ENCODE measurements at places on chromosomes 16 and 17. TPM values are rescaled to one million over a fixed set of nuclear protein-coding genes. Genes with fewer than 3 reads are reported as not detected.

GRCh38 chr17:28746611-28747050 lies 2.8 kb downstream of the TRAF4 start:
- peak overlapping the region; percentile 15 for H3K4me3 ChIP-seq
- peaks cover 51% of the 10 kb centered on the region for H3K36me3 ChIP-seq
- DNase-seq = peak; percentile 87
- no peaks in the 10 kb centered on the region for H3K27me3 ChIP-seq
- peaks cover 60% of the 10 kb centered on the region for H3K4me1 ChIP-seq

GRCh38 chr17:43578699-43579565 lies 32.8 kb upstream of the ETV4 start:
- H3K27me3 ChIP-seq = peaks cover 5% of the 10 kb centered on the region
- no peaks in the 10 kb centered on the region for H3K36me3 ChIP-seq
- H3K27ac ChIP-seq = peak overlapping the region; percentile 76
- peaks cover 36% of the 10 kb centered on the region for H3K4me1 ChIP-seq
- H3K4me3 ChIP-seq = no peak overlapping the region
- DNase-seq = peak; percentile 67

DNA sequence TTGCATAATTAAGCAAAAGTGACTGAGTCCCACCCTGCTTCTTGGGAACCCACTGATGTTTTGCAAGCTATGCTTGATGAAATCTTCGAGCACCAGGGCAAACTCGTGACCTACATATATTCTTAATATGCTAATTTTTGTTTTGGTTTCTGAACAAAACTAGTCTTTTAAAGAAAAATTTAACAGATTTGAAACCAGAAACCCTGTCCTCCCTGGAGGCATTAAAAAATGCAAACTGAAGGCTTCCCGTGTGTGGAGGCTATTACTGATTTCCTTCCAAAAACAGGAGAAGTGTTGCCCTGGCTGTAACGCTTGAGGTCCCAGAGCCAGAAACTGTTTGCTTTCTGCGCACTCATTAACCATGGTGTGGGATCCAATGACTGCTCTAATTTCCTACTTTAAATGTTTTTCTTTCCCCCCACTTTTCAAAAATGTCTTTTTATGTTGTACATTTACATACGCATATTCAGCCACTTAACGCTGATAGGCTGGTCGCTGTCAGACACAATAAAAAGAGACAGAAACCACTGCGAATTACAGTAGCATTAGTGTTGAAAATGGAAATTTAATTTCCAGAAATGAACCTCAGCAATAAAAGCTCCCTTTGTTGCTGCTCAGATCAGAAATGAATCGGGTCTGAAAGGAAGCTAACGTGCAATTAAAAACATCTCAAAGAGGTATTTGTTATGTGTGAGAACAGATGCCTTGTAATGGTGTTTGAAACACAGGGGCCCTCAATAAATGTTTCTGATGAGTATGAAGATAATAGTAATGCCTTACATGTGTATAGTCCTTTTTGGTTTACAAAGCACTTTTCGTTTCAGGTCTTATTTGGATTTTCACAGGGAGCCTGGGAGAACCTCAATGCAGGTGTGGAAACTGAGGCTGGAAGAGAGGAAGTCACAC lies 39.9 kb upstream of the IRX6 start:
- peaks cover 3% of the 10 kb centered on the region for H3K27me3 ChIP-seq
- peak; percentile 9 for DNase-seq
- H3K27ac ChIP-seq = no peak overlapping the region
- no peak overlapping the region for H3K4me3 ChIP-seq
- no peaks in the 10 kb centered on the region for H3K36me3 ChIP-seq
- no peaks in the 10 kb centered on the region for H3K4me1 ChIP-seq

DNA sequence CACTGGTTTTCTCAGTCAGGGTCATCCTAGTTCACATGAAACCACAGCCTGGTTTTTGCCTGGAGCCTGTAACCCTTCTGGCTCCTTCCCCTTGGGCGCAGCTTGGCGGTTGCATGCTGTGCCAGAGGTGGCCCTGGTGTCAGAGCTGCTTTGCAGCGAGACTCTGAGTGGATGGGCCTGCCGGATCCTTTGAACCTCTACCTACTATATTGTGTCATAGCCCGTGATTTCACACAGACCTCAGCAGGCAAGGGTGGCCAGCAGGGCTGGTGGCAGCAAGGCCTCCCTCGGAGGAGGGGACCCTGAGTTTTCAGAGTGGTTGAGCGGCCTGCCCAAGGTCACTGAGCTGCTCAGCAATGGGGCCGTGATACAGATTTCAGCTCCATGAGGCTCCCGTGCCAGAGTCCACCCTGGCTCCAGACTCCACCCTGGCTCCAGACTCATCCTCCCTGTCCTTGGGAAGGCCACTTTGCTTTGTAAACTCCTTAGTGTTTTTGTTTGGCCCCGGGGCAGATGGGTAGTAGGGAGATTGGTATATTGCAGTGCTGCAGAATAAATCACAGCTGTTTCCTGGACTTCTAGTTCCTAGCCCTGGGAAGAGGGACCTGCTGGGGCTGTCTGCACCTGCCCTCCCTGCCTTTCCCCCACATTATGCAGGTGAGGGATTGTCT lies 9.7 kb downstream of the MPRIP start:
- DNase-seq = no peak
- no peaks in the 10 kb centered on the region for H3K27me3 ChIP-seq
- peaks cover 9% of the 10 kb centered on the region for H3K36me3 ChIP-seq
- no peak overlapping the region for H3K27ac ChIP-seq
- H3K4me3 ChIP-seq = no peak overlapping the region

DNA sequence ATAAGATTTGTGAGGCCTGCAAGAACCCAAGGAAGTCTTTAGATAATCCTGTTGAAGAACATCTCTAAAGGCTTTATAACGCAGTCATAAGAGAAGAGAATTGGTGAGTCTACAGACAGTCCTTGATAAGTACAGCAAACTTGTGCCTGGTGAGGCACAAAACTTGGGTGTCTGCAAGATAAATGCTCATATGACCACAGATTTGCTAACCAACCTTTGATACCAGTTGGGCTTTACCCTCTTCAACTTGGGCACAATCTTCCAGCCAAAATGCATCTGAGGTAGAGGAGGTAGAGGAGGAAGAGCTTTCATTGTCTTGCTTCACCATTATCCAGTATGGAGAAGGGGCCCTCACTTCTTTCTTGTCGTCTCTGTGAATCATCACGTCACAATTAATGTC lies 16.9 kb downstream of the PDZD9 start:
- H3K36me3 ChIP-seq = peaks cover 39% of the 10 kb centered on the region
- no peak overlapping the region for H3K27ac ChIP-seq
- H3K4me1 ChIP-seq = no peaks in the 10 kb centered on the region
- no peaks in the 10 kb centered on the region for H3K27me3 ChIP-seq

GRCh38 chr16:16850274-16850673 lies 471.3 kb downstream of the NPIPA7 start:
- DNase-seq = no peak
- no peak overlapping the region for H3K27ac ChIP-seq
- H3K4me3 ChIP-seq = no peak overlapping the region
- no peaks in the 10 kb centered on the region for H3K36me3 ChIP-seq
- no peaks in the 10 kb centered on the region for H3K4me1 ChIP-seq

GRCh38 chr17:80035687-80035936 lies at the start of gene TBC1D16:
TBC1D16 (minus strand) TSS chr17:80035872; CDS start chr17:80013547, 22,325 bp downstream.
- H3K4me1 ChIP-seq = peaks cover 34% of the 10 kb centered on the region
- H3K4me3 ChIP-seq = peak within 1 kb of the TSS; percentile 90
- peak within 1 kb of the TSS; percentile 96 for H3K27ac ChIP-seq

DNA sequence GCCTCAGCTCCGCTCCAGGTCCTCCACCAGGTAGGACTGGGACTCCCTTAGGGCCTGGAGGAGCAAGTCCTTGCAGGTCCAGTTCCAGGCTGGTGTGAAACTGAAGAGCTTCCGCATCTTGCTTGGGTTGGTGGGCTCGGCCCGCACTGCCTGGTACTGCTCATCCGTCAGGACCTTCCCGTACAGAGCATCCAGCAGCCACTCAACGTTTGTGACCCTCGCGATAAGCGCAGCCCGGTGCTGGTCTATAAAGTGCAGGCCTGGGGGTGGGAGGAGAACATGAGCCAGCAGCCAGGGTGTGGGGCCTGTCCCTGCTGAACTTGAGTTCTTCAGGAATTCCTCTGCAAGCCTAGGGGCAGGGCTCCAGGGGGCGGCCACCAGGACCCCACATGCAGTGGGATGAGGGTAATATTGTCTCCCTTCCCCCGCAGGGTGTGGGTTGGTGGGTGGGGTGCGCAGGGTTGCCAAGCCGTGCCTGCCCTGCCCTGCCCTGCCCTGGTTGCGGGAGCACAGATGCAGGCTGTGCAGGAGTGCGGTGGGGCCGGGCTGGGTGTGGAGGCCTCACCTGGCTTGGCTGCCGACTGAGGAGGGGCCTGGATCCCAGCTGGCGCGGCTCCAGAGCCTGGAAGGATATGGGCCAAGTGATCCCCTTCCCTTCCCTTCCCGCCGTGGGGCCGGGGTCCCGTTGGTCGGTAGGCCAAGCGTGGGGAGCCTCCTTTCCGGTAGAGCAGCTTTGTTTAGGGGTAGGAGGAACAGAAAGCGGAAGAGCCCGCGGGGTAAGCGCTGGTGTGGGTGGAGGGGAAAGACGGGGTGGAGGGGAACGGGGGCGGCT lies 762 bp downstream of the PYCARD start:
- no peak overlapping the region for H3K27ac ChIP-seq
- H3K36me3 ChIP-seq = peaks cover 20% of the 10 kb centered on the region
- no peaks in the 10 kb centered on the region for H3K27me3 ChIP-seq
- peaks cover 19% of the 10 kb centered on the region for H3K4me1 ChIP-seq
- DNase-seq = peak; percentile 45

- H3K27ac ChIP-seq = no peak overlapping the region
- peaks cover 55% of the 10 kb centered on the region for H3K4me1 ChIP-seq
- no peak overlapping the region for H3K4me3 ChIP-seq
- H3K36me3 ChIP-seq = no peaks in the 10 kb centered on the region
- H3K27me3 ChIP-seq = no peaks in the 10 kb centered on the region
Measured at GRCh38 chr17:61384354-61384691, 15.3 kb upstream of the TBX2 start.

DNA sequence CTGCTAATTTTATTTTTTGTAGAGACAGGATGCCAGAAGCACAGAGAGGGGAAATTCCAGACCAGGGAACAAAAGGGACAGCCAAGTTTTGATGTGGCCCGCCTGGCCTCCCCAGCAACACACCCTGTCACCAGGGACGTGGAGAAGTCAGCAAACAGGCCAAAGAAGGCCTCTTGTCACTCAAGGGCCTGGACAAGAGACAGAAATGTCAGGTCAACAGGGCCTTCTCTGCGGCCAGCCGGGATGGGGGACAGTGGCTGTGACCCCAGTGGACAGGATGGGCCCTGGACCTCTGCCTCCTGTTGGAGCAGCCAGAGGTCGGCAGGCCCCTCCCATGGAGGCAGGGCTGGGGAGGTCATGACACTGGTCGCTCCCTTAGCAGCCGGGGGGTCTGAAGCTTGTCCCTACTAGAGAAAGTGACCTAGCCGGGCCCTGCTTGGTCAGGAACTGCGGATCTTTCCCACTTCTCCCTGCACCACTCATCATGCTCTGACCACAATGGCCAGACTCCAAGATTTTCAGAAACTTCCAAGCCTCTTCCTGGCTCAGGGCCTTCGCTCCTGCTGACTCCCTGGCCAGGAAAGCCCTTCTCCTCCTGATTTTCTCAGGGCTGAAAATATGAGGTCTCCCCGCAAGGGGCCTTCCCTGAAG lies 9.2 kb upstream of the TVP23A start:
- DNase-seq = peak; percentile 98
- H3K4me3 ChIP-seq = no peak overlapping the region
- H3K4me1 ChIP-seq = peaks cover 25% of the 10 kb centered on the region
- H3K27me3 ChIP-seq = no peaks in the 10 kb centered on the region
- no peaks in the 10 kb centered on the region for H3K36me3 ChIP-seq

GRCh38 chr16:83720981-83721380 lies 86.8 kb upstream of the HSBP1 start:
- H3K27me3 ChIP-seq = no peaks in the 10 kb centered on the region
- no peaks in the 10 kb centered on the region for H3K36me3 ChIP-seq
- no peak overlapping the region for H3K4me3 ChIP-seq
- peaks cover 16% of the 10 kb centered on the region for H3K4me1 ChIP-seq
- no peak for DNase-seq
- H3K27ac ChIP-seq = no peak overlapping the region

DNA sequence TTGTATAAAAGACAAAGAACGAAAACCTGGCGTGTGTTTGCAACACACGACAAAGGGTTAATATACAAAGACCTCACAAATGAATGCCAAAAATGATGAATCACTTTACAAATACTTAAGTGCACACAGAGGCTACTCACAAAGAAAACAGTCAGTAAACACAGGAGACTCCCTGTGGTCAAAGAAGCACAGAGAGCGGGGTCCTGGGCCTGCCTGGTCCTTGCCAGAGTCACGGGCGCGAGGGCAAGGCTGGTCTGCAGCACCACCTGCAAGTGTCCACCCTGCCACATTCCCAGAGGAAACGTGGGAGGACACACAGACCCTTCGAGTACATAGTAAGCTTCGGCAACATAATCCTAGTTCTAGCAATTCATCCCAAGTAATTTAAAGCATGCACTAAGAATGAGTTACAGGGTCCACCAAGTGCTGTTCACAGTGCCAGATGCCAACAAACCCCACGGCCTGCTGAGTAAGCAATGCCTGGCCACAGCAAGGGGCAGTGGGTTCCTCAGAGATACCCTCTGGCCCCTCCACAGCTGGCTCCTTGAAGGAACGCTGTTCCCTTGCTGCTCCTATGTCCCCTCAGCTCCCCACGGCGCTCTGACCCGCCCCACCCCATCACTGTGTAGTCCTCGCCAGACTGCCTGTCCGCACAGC lies 24.6 kb upstream of the FAAP100 start:
- no peaks in the 10 kb centered on the region for H3K27me3 ChIP-seq
- peaks cover 11% of the 10 kb centered on the region for H3K4me1 ChIP-seq
- H3K4me3 ChIP-seq = no peak overlapping the region
- H3K36me3 ChIP-seq = peaks cover 62% of the 10 kb centered on the region

DNA sequence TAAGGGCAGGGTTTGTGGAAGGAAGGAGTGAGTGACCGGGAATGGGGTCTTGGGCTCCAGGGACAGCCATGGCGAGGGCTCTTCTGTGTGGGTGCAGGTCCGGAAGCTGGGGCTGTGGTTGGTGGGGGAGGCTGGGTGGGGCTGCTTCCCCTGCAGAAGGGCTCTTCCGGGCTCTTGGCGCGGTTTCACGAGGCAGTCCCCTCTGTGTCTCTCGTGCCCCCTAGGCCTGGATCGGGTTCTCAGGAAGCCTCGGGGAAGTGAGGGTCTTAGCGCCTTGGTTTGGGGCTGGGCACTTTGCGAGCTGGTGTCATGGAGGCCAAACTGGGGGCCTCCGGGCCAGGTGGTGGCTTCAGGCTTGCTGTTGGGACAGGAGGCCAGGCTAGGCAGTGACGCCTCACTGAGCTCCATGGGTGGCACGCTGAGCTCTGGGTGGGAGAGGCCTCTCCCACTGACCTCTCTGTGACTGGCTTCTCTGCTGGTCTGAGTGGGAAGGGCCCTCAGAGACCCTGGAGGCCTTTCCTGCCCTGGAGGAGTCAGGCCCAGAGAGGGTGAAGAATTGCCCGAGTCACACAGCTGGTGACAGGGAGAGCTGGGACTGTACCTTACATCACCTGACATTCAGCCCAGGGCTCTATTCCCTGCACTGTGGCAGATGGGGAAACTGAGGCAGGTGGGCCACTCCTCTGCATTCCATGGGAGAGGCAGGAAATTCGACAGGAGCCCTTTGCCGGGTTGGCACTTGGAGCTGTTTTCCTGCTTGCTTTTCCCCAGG lies 8.2 kb downstream of the ADCY7 start:
- H3K4me3 ChIP-seq = peak overlapping the region; percentile 25
- H3K27me3 ChIP-seq = no peaks in the 10 kb centered on the region
- H3K4me1 ChIP-seq = peaks cover 6% of the 10 kb centered on the region
- peak overlapping the region; percentile 7 for H3K27ac ChIP-seq
- H3K36me3 ChIP-seq = no peaks in the 10 kb centered on the region

USP6 gene
- 11.3 TPM for total RNA-seq

ABCA9 gene
- total RNA-seq = 13.4 TPM

RAPGEFL1 gene
- total RNA-seq = 2.4 TPM

KRT27 gene
- 0.18 TPM for total RNA-seq

ANKRD40CL gene
- total RNA-seq = not detected

CHST4 gene
- total RNA-seq = 0.04 TPM

OR1A1 gene
- total RNA-seq = not detected

GLIS2 gene
- total RNA-seq = 6.5 TPM

GPR179 gene
- 0.22 TPM for total RNA-seq

RAP1GAP2 gene
- 1.2 TPM for total RNA-seq
